ENCODE measurements at places on chromosomes 2 and 18. TPM values are rescaled to one million over a fixed set of nuclear protein-coding genes. Genes with fewer than 3 reads are reported as not detected.

GRCh38 chr2:222504191-222504590 is 79.8 kb downstream of the SGPP2 start:
- no peak overlapping the region for H3K27ac ChIP-seq
- no peak for DNase-seq
- H3K36me3 ChIP-seq, result no peaks in the 10 kb centered on the region
- H3K27me3 ChIP-seq, result peaks cover 7% of the 10 kb centered on the region
- no peak overlapping the region for H3K4me3 ChIP-seq

- H3K4me3 ChIP-seq, result no peak overlapping the region
- H3K36me3 ChIP-seq, result no peaks in the 10 kb centered on the region
- H3K27ac ChIP-seq, result no peak overlapping the region
- DNase-seq, result peak; percentile 68
- H3K4me1 ChIP-seq, result no peaks in the 10 kb centered on the region
Measured at GRCh38 chr18:13629841-13630715, 96.3 kb downstream of the FAM210A start.

DNA sequence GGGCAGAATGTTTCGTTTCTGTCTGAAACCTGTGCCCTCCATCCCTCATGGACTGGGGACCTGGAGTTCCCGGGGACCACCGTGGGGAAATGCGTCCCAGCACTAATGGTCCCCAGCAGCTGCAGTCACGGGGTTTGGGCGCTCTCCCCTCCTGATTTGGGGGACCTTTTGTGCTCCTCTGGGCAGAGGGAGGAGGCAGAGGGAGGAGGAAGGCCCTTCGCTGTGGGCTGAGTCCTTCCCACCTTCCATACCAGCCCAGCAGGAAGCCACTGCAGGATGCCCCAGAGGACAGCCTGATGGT is 3.2 kb downstream of the GPR35 start:
- no peaks in the 10 kb centered on the region for H3K27me3 ChIP-seq
- H3K4me3 ChIP-seq, result no peak overlapping the region
- H3K4me1 ChIP-seq, result peaks cover 27% of the 10 kb centered on the region
- DNase-seq, result no peak
- H3K36me3 ChIP-seq, result peaks cover 4% of the 10 kb centered on the region

GRCh38 chr2:236317938-236318396 is 53.8 kb upstream of the ASB18 start:
- H3K4me1 ChIP-seq, result no peaks in the 10 kb centered on the region
- no peak overlapping the region for H3K27ac ChIP-seq
- no peak overlapping the region for H3K4me3 ChIP-seq

DNA sequence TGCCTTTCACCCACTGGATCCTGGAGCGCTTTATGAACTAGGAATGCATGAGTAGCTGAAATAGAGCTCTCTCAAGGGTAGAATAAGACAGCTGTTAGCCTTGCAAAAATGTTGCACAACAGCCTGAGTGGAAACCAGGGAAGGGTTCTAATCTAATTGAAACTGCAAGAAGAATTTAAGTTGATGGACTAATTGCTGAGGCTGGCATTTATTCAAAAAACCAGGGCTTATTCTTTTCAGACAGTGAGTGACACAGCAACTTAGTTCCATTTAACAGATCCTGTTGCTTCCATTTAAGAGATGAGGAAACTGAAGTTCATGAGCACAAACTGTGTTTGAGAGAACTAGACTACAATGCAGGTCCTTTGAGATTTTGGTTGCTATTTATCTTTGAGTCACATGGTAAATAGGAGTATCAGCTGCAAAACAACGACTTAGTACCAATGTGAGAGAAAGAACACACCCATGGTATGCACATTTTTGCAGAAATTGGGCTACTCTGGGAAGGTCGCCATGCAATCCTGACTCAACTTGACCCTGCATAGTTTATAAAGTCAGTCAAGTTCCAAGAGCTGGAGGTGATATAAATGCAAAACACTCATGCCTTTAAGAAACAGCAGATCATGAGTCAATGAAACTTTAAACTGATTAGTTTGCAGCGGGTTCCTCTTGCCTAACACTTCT is 76.4 kb upstream of the PARD3B start:
- H3K27ac ChIP-seq, result no peak overlapping the region
- no peaks in the 10 kb centered on the region for H3K4me1 ChIP-seq
- no peak overlapping the region for H3K4me3 ChIP-seq
- no peak for DNase-seq
- peaks cover 22% of the 10 kb centered on the region for H3K27me3 ChIP-seq

- no peak overlapping the region for H3K4me3 ChIP-seq
- DNase-seq, result peak; percentile 12
- no peaks in the 10 kb centered on the region for H3K4me1 ChIP-seq
- H3K27ac ChIP-seq, result no peak overlapping the region
- no peaks in the 10 kb centered on the region for H3K27me3 ChIP-seq
Measured at GRCh38 chr2:109475531-109476210, 138.1 kb downstream of the SEPTIN10 start.

GRCh38 chr18:72692595-72692994 is 148.5 kb upstream of the CBLN2 start:
- H3K4me1 ChIP-seq, result no peaks in the 10 kb centered on the region
- no peaks in the 10 kb centered on the region for H3K36me3 ChIP-seq
- peaks cover 3% of the 10 kb centered on the region for H3K27me3 ChIP-seq
- H3K27ac ChIP-seq, result no peak overlapping the region
- no peak for DNase-seq
- no peak overlapping the region for H3K4me3 ChIP-seq

DNA sequence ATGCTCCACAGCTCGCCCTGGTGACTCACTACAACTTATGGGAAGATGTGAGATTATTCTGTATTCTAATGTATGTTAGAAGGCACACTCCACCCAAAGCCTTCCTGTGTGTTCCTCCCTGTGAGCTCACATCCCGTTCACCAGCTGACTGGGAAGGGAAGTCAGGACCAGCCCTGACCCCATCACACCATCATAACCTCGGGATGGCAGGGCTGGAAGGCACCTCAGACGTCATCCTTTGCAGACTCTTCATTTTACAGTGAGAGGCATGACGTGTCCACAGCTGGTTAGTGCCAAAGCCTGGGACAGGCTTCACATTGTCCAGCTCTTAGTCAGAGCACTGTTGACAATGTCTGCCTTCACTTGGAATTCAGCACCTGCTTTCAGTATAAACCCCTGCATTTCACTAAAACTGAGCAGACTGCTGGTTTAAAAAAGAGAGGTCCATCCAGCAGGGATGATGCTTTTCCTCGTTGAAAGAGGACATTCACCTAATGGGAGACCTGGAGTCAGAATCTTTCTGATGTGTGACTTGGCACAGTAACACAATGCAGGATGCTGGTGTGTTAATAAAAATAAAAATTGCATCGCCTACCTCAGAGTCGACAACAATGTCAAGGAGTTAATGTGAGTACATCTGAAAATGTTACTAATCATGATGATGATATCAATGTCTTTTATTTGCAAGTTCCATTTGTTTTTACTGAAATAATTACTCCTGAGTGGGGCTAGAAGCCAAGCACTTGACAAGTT is 418.0 kb upstream of the TNP1 start:
- H3K4me1 ChIP-seq, result no peaks in the 10 kb centered on the region
- no peak overlapping the region for H3K4me3 ChIP-seq
- DNase-seq, result no peak
- peaks cover 2% of the 10 kb centered on the region for H3K27me3 ChIP-seq
- no peaks in the 10 kb centered on the region for H3K36me3 ChIP-seq

- DNase-seq, result no peak
- H3K27ac ChIP-seq, result no peak overlapping the region
- no peak overlapping the region for H3K4me3 ChIP-seq
- peaks cover 4% of the 10 kb centered on the region for H3K36me3 ChIP-seq
Measured at GRCh38 chr2:12863937-12864336, 147.2 kb downstream of the TRIB2 start.

DNA sequence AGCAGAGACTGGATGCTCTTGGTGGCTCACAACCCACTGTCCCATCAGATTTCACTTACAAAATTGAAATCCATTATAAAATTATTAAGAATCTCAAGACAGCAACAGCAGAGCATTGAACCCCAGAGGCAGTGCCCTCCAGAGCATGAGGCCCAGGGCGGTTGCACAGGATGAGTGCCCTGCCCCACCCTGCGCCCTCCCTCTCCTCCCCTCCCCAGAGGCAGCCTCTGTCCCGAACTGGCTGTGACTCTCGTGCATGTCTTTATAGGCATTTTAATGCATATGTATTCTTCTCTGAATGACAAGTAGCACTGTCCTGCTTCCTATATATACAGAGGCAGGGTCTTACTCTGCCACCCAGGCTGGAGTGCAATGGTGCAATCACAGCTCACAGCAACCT is 10.4 kb downstream of the MFSD2B start:
- no peaks in the 10 kb centered on the region for H3K27me3 ChIP-seq
- DNase-seq, result no peak
- H3K27ac ChIP-seq, result no peak overlapping the region
- peaks cover 6% of the 10 kb centered on the region for H3K36me3 ChIP-seq

DNA sequence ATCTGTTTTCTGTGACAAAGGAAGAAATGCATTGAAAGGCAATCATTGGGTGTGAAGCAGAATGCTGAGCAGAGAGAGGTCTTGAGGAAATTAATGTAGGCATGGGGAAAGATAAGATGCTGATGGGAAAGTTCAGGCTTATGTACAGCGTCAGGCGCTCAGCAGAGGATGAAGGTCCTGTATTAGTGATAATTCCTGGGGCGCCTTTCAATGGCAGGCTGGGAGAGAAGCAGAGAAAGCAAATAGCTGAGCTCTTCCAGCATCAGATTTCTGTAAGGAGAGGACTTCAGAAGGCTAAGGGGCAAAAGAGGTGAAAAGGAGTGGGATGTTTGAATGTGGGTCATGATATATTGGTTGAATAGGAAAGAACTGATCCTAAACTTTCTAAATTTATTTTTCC is 129.8 kb downstream of the HNMT start:
- no peaks in the 10 kb centered on the region for H3K4me1 ChIP-seq
- H3K4me3 ChIP-seq, result no peak overlapping the region
- no peaks in the 10 kb centered on the region for H3K36me3 ChIP-seq
- H3K27ac ChIP-seq, result no peak overlapping the region

DNA sequence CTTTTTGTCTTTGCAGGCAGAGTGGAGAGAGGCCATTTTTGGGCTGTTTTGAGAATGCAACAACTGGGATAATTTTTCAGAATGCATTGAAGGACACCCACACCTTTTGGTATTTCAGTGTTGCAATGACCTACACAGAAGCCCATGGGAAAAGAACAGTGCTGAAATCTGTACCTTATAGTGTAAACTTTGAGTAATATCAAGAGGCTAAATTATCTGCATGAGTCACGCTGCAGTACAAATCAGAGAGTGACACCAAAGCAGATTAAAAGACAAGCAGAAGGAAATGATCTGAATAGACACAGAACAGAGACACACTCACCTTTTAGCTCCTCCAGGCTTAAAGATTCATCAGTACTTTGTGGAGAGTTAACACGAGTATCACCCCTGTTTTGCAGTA is 265.3 kb downstream of the PAX3 start:
- H3K4me1 ChIP-seq, result no peaks in the 10 kb centered on the region
- H3K27me3 ChIP-seq, result no peaks in the 10 kb centered on the region
- no peaks in the 10 kb centered on the region for H3K36me3 ChIP-seq
- H3K27ac ChIP-seq, result no peak overlapping the region

The ERBB4 gene
- not detected for total RNA-seq

The DNAH7 gene
- 0.29 TPM for total RNA-seq

The ASB18 gene
- not detected for total RNA-seq

The AGPS gene
- total RNA-seq, result 51.8 TPM

The MC5R gene
- total RNA-seq, result not detected

The DLX2 gene
- total RNA-seq, result not detected

The ANKRD39 gene
- total RNA-seq, result 27.3 TPM

The ARHGEF4 gene
- 3.3 TPM for total RNA-seq

The HAAO gene
- total RNA-seq, result 0.52 TPM

Data from activated naive CD4-positive, alpha-beta T cell treated with anti-CD3 and anti-CD28 coated beads for 36 hours (primary cell).